Bronchial epithelial cell (primary cell): ENCODE measurements at places on chromosomes 2 and 18. TPM values are rescaled to one million over a fixed set of nuclear protein-coding genes. Genes with fewer than 3 reads are reported as not detected.

GRCh38 chr2:192885569-192886160 lies 690.9 kb upstream of the TMEFF2 start:
- peak; percentile 82 for DNase-seq

DNA sequence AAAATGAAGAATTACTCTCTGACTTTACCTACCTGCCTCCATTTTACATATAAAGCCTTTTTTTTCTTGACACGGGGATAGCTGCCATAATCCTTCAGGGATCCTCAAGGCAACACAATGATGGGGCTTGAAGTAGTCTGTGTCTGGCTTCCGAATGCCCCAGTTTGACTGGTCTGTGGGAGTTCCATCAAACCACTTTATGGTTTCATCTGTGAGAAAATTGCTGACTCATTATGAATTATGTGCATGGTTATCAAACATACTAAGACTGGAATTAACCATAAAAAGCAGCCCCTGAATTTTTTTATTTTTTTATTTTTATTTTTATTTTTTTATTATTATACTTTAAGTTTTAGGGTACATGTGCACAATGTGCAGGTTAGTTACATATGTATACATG lies 117.5 kb downstream of the PLA2R1 start:
- DNase-seq, result no peak

DNA sequence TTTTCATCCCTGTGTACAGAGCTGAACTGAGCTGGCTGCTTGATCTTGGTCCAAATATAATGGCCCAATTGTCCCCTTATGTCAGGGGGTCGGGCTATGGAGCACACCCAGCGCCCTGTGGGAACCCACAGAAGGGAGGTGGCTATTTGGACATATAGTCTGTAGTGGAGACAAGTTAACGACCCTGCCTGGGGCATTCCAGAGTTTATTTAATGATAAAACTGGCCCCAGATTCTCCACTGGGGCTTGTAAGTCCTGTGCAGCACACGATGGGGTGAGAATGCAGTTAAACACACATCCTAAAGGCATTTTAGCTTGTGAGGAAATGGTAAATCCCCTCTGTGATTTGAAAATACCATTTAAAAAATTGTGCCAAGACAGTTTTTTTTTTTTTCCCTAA lies 72.9 kb downstream of the QPCT start:
- no peak for DNase-seq

NYAP2 gene
- not detected in 2 replicates for total RNA-seq

DUSP2 gene
- 1.8 and 5.3 TPM in 2 replicates for total RNA-seq

DNA sequence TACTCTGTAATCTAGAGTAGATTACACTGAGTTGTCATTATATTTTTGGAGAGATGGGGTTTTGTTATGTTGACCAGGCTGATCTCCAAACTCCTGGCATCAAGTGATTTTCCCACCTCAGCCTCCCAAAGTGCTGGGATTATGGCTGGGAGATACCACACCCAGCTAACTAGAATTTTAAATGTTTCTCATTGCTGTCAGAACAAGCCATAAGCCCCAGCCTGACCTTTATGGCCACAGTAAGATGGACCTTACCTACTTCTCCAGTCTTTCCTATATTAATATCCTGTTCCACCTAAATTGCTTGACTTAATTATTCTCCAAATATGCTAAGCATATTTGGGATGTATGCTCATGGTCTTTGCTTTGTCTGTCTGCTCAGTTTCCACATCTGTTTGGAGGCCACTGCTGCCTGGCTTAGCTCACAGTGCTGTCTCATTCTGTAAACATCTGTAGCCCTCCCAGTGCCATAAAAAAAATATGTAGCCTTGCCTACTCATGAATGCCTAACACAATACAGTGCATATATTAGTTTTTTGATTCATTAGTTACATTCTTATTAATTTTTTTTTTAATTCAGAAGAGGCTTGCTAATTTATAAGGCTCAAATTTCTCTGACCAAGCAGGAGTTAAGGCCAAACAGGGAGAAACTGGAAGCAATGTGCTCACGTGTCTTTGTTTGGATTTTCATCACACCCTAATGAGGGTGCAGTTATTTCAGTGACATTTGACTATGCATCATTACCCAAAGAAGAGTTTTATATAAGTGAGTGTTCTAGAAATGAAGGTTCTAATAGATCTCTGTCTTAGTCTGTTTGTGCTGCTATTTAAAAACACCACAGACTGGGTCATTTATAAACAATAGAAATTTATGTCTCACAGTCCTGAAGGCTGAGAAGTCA lies 45.3 kb upstream of the PSME4 start:
- peak; percentile 81 for DNase-seq

DNA sequence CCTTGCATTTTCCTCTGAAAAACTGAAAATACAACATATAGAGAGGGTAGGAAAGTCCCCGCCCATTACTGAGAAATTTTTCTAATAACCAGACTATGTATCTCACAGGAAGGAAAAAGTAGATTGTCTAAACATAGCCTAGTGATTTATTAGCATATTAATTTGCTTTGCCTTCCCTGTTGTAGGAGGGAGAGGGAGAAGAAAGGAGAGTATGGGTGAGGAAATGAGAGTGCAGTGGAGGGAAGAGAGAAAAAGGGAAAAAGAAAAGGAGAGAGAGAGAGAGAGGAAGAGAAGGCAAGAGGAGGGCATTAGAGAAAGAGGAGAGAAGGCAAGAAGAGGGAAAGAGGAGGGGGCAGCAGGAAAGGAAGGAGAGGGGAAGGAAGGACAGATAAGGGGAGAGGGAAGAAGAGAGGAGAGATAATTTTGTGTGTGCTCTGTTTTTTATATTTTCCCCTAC lies 3.6 kb upstream of the KYNU start:
- DNase-seq, result no peak

MPHOSPH10 gene
- 11.4 and 12.1 TPM in 2 replicates for total RNA-seq

DNA sequence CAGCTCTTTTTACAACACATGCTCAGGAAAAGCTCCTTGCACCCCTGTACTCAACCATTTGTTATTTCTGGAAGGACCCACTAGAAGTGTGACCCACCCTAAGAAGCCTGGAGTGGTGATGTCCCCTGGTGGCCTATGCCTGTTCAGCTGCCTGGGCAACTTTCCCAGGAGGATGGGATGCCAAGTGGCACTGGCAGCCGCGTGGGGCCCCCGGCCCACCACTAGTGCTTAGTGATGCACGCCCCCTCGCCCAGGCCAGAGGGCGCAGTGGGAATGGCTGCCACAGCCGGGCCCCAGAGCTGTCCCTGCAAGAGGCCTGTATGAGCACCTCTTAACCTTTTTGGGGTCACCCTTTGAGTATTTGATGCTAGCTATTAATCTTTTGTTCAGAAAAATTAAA lies 18.1 kb downstream of the IMPA2 start:
- no peak for DNase-seq
